ENCODE measurements at places on chromosomes 7 and 10.

GRCh38 chr10:78869508-78870454, 199.0 kb upstream of the ZMIZ1 start:
- DNase-seq: no peak

GRCh38 chr10:102878629-102879028, 9.4 kb downstream of the AS3MT start:
- DNase-seq: no peak

DNA sequence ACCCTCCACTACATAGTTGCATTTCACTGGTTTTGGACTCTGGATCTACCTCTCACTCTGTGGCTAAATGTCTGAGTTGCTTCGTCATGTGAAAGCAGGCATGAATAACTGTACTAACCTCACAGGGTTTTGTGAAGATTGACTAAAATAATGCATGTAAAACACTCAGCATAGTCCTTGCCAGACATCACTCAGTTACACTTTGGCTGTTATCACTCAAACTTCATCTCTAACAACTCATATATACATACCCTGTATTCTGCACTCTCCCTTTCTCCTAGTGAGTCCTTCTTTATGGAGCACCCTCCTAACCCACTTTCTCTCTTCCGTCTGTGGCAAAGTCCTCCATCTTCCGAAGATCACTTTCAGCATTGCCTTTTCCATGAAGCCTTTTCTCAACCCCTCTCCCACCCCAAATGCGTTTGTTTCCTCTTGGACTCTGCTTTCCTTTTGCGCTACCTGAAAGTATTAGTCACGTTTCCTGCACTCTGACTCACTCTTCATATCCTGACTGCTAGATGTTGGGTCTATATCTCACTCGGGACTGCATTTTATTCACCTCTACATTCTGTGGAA, 72.6 kb downstream of the OSBPL3 start:
- DNase-seq: peak; percentile 66

DNA sequence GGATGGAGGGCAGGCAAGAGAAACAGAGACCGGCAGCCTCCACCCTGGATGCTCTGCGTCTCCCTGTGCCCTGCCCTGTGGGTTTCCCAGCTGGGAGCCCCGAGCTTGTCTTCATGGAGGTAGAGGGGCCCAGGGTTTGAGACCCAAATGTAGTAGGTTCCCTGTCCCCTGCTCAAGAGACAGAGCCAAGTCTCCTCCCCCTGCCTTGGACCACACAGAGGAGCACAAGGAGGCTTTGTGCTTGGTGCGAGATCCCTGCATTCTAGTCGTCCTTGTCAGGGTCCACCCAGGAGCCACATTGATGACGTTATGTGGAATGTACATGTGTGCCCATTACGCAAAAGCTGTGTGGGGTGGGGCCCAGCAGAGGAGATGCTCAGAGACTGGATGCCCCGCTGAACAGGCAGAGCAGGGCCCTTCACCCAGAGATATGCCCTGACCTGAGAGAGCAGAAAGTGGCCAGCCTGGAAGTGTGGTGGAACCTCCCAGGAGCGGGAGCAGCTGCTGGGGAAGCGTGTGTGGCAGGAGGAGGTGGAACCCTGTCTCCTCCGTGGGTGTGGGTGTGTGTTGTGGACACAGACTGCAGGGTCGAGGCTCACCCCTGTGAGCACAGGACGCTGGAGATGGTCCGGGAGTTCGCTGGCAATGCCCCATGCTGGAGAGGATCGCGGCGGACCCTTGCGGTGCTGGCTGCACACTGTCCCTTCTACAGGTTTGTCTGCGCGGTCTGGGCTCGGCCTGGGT, 39.3 kb downstream of the VWA2 start:
- DNase-seq: no peak

GRCh38 chr10:123409426-123409825, 255.2 kb downstream of the BUB3 start:
- DNase-seq: no peak

DNA sequence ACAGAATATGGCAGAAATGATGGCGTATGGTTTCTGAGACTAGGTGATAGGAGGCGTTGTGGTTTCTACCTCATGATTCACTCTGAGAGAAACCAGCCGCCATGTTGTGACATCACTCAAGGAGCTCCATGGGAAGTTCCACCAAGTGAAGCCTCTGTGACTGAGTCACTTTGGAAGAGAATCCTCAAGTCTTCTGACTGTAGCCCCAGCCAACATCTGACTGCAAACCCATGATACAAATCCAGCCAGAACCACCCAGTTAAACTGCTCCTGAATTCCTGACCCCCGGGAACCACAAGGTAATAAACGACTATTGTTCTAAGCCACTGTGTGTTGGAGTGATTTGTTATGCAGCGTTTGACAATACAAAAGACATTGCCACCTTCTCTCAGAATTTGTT, 91.1 kb upstream of the CARD11 start:
- no peak for DNase-seq

DNA sequence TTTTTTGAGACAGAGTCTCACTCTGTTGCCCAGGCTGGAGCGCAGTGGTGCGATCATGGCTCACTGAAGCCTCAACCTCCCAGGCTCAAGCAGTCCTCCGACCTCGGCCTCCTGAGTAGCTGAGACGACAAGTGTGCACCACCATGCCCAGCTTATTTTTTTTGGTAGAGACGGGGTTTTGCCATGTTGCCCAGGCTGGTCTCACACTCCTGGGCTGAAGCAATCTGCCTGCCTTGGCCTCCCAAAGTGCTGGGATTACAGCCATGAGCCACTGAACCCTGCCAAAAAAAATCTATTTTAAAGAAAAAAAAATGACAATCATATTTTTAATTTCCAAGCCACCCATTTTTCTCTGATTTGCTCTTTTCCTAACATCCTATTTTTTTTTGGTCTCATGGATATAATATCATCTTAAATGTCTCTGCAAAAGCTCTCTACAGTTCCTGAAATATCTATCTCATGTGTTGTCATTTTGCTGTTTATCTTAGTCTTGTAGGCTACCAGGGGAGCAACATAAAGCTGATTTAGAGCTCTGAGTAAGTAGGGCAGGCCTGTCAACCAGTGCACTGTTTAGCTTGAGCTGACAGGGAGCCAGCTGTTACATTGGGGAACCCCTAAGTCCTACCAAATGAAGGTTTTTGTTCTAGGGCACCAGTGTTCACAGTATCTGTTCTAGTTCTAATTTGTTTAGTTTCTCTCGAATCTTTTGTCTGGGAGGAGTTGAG, 29.9 kb upstream of the HBP1 start:
- no peak for DNase-seq

DNA sequence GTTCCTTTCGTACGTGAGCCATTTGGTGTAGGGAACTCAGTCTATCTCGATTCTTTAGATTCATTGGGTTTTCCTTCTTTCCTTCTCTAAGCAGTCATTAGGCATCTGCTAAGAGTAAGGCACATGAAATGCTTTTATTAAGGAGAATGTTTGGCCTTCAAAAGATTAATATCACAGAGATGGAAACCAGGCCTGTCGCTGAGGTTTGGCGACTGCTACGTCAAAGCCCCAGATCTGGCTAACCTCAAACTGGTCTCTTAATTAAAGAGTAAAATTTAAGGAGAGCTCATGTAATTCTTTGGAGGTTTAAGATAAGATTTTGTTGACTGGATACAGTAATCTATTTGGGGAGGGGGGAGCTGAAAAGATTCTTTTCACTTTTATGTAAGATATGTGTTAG, 189.8 kb downstream of the JCAD start:
- DNase-seq: no peak

DNA sequence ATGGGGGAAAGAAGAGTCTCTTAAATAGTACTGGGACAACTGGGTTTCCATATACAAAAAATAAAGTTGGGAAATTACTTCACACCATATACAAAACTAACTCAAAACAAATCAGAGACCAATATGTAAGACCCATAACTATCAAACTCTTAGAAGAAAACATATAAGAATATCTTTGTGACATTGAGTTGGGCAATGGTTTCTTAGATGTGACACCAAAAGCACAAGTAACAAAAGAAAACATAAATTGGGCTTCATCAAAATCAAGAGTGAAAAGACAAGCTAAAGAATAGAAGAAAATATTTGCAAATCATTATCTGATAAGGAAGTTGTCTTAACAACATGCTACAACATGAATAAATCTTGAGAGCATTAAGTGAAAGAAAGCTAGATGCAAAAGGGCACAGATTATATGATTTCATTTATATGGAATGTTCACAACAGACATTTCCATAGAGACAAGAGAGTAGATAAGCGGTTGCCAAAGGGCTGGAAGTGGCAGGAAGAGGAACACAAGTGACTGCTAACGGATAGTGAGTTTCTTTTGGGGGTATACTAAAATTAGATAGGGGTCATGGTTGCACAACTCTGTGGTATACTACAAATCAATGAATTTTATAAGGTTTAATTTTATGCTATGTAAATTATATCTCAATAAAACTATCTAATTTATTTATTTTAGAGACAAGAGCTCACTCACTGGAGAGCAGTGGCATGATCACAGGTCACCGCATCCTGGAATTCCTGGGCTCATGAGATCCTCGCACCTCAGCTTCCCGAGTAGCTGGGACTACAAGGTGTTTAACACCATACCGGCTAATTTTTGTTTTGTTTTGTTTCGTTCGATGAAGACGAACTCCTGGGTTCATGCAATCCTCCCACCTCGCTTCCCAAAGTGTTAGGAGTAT, 35.4 kb downstream of the JMJD1C start:
- DNase-seq: no peak

- no peak for DNase-seq
These were observed 48.2 kb downstream of the APBB1IP start for GRCh38 chr10:26486304-26486703.

GRCh38 chr7:155847821-155848435, 35.7 kb upstream of the SHH start:
- no peak for DNase-seq

DNA sequence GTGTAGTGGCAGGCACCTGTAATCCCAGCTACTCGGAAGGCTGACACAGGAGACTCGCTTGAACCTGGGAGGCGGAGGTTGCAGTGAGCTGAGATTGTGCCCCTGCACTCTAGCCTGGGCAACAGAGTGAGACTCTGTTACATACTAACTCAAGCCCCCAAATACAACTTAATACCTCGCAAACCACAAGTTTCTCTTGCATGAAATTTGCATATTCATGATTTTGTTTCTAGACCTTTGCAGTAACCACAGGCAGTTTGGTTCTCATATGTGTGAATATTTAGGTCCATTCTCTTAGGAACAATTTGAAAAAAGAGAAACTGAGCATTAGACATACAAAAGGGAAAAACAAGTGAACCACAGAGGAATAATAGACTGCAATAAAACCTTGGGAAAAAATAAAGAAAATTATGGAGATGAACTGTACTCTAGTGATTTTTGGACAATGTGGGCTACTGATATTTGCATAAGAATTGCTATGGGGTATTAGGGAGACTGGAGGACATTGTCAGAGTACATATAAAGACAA, 77.0 kb downstream of the ZNF277 start:
- DNase-seq: no peak

- no peak for DNase-seq
These were observed 638.5 kb downstream of the PHTF2 start for GRCh38 chr7:78437118-78437517.

DNA sequence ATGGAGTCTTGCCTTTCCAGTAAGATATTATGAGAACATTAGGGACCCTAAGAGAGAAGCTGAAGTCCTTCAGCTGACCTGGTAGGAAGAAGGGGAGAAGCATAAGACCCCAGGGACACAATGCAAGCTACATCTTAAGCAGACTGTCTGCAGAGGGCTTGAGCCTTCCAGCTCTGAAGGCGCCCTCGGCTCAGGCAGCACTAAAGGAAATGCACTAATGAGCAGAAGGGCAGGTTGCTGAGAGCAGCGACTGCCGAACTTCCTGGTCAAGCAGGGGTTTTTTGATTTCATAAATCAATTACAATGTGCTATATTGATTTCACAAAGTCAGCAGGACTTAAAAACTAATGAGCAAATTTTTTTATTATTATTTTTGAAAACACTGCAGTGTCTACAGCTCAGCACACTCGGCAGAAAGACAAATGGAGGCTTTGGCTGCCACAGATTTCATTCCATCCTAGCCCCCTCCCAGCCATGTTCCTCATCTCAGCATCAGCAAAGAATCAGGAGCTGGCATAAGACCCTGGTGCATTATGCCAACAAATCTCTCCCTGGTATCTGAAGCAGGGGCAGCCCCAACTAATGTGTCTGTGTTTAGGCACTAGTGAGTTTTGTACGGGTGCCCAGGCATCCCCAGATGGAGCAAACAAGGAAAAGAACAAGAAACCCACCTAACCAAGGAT, 57.1 kb downstream of the LRRTM3 start:
- DNase-seq: no peak

DNA sequence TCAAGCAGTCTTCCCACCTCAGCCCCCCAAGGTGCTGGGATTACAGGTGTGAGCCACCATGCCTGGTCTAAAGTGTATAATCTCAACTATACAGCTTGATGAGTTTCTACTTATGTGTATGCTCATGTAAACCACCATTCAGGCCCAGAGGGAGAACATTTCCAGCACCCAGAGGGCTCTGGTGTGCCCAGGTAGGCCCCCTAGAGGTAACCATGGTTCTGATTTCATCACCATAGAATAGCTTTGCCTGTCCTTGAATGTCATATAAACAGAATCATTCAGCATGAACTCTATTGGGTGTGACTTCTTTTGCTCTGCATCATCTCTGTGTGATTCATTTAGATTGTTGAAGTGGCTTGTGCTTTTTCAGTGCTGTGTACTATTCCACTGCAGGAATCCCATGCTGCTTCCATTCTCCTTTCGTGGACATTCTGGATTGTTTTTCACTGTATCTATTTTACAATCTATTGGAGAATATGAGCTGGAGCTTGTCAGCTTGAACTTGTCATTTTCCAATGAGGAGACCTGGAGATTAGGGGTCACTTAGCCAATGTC, 35.2 kb downstream of the COL26A1 start:
- DNase-seq: no peak

- no peak for DNase-seq
These were observed 155.5 kb downstream of the BUB3 start for GRCh38 chr10:123309731-123310130.

DNA sequence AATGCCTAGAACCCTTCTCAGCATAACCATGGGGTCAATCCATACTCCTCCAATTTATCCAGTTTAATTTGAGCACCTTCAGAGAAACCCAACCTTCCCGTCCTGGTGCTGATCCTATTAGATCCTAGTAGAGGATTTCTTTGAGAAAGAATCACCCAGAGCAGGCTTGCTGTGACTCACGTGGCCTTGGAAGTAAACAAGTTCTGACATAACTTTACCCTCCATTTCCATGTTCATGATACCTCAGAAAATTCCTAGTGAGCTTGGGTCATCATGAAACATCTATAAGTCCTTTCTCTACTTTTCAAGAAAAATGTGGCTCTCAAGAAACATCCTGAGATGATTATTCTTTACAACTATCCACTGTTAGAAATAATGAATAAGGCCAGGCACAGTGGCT, 71.7 kb downstream of the PRLHR start:
- DNase-seq: no peak

DNA sequence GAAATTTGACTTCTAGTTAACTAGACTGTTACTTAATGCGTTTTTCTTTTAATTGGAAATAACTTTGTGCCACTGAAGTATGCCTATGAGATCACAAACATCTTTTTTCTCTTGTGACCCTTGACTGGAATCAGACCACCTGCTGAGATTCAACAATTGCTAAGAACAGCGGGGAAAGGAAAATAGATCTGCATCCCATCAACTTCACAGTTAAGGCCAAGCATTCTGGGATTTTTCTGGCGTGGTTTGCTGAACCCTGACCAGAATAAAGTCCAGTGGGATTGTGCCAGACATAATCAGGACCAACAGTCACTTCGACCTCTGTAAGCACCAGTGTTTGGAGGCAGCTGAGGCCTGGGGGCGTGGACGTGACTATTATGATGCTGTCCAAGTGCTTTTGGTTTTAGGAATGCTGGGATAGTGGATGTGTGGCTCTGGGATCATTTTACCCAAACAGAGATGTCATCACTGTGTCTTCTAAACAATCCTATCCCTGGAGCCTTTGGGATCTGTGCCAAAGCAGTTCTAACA, 373.3 kb upstream of the PRKCQ start:
- DNase-seq: no peak

GRCh38 chr10:79285315-79286197, 61.7 kb upstream of the PPIF start:
- peak; percentile 33 for DNase-seq
